ENCODE measurements at places on chromosomes 13 and 19. TPM values are rescaled to one million over a fixed set of nuclear protein-coding genes. Genes with fewer than 3 reads are reported as not detected.
A peak's percentile ranks its signal among the peaks of the same experiment; 100 is the strongest.

DNA sequence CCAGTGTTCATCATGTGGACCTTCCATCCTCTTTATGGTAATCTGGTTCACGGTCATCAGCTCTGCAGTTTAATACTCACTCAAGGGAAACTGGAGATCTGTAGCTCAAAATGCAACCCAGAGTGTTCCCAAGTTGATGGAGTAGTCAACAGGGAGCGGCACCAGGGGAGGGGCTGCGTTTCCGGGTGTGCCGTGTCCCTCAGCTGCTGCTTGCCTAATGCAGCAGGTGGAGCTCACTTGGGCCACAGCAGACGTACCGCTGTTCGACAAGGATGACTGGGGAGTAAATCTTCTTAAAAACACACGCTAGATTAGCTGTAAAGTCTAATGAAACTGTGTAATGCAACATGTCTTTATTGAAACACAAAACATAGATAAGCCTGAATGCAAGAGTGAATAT lies 81.1 kb downstream of the TNFSF13B start:
- no peaks in the 10 kb centered on the region for H3K36me3 ChIP-seq
- H3K27ac ChIP-seq, result no peak overlapping the region
- DNase-seq, result no peak
- H3K4me3 ChIP-seq, result no peak overlapping the region

DNA sequence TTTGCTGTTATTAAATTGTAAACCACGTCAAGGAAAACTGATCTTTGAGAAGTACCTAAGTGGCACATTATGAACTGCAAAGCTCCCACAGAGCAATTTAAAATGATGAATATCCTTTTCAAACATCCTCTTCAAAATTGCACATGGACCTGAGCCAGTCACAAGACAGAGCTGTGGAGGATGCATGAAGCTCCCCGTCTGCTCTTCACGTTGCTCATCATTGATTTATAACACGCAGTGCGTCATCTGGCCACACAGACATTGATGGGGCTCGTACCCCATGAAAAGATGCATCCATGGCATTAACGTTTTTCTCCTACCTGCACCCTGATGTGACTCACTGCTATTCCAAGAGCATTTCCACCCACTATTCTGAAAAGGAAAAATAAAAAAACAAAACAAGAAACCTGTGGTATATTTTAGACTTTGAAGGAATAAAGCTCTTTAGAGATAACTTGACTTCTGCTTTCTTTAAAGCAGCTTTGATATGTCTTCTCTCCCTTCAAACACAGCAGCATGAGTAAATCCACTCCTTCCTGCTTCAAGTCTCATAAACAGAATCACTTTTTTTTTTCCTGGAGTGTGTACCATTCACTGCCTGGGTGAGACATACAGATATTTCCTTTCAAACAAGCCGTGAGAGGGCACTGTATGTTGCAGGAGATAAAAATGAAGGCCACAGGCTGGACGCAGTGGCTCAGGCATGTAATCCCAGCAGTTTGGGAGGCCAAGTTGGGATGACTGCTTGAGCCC lies 7.2 kb upstream of the SERTM1 start:
- no peak for DNase-seq
- H3K36me3 ChIP-seq, result no peaks in the 10 kb centered on the region
- peaks cover 3% of the 10 kb centered on the region for H3K27me3 ChIP-seq
- H3K27ac ChIP-seq, result no peak overlapping the region

GRCh38 chr13:100600461-100600860 lies 11.9 kb upstream of the GGACT start:
- no peak overlapping the region for H3K4me3 ChIP-seq
- no peak for DNase-seq
- no peaks in the 10 kb centered on the region for H3K4me1 ChIP-seq
- H3K27me3 ChIP-seq, result no peaks in the 10 kb centered on the region
- no peak overlapping the region for H3K27ac ChIP-seq

DNA sequence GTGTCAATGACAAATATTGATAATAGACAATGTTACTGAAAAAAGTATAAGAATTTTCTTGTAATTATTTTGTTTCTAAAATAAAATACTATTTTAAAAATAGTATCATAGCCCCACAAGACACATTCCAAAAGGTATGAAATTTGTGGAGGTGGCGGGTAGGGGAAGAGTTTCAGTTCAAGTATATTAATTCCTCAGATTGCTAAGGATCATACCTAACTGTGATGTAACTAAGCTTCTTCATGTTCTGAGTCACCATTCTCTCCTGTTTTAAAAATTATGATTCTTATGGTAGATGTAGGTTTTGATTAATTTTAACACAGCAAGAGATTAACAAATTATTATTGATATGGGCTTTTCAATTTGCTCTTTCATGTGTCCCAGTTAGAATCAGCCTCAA lies 61.3 kb downstream of the MYO16 start:
- DNase-seq, result no peak
- no peaks in the 10 kb centered on the region for H3K27me3 ChIP-seq
- no peak overlapping the region for H3K27ac ChIP-seq
- no peaks in the 10 kb centered on the region for H3K36me3 ChIP-seq
- no peak overlapping the region for H3K4me3 ChIP-seq

- H3K36me3 ChIP-seq, result no peaks in the 10 kb centered on the region
- peak; percentile 59 for DNase-seq
- peak within 1 kb of the TSS; percentile 60 for H3K27ac ChIP-seq
- H3K4me1 ChIP-seq, result peaks cover 7% of the 10 kb centered on the region
- H3K27me3 ChIP-seq, result no peaks in the 10 kb centered on the region
Measured at GRCh38 chr13:49495783-49496762, at the start of gene PHF11. TSS of gene PHF11 (plus strand) at chr13:49495953. CDS start at chr13:49496002, 49 bp downstream.

DNA sequence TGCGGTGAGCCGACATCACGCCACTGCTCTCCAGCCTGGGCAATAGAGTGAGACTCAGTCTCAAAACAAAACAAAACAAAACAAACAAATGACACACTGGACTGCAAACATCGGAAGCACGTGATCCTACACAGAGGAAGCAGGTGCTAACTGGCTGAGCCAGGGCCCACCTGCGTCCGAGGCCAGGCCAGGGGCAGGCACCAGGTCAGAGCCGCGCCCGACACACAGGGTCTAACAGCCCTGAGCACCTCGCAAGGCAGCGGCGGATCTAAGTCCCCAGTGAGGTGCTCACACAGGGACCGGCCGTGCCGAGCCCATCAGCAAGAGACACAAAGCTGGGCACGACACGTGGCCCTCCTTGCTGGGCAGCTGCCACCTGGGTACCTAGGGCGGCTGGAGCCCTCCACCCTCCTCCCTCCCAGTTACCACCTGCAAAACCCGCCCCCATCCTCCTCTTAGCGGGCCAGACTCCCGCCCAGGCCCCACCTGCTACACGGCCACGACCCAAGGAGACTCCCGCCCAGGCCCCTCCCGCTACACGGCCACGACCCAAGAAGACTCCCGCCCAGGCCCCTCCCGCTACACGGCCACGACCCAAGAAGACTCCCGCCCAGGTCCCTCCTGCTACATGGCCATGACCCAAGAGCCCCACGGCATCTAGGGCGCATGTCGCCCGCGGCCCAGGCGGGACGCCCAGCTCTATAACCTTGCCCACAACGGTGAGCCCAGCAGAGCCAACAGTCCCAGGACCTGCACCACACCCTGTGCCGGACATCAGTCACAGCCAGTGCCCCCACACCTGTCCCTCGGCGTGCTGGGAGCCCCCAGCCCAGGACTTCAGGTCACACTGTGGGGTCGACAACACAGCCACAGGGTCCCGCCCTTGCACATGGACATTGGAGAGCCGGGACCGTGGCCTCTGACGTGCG lies 15.6 kb downstream of the AP3D1 start:
- no peaks in the 10 kb centered on the region for H3K27me3 ChIP-seq
- no peak overlapping the region for H3K27ac ChIP-seq
- no peaks in the 10 kb centered on the region for H3K4me1 ChIP-seq
- peaks cover 22% of the 10 kb centered on the region for H3K36me3 ChIP-seq
- no peak overlapping the region for H3K4me3 ChIP-seq

GRCh38 chr19:52778811-52779210 lies 7.8 kb downstream of the ZNF600 start:
- no peak overlapping the region for H3K4me3 ChIP-seq
- H3K4me1 ChIP-seq, result no peaks in the 10 kb centered on the region
- no peaks in the 10 kb centered on the region for H3K36me3 ChIP-seq

DNA sequence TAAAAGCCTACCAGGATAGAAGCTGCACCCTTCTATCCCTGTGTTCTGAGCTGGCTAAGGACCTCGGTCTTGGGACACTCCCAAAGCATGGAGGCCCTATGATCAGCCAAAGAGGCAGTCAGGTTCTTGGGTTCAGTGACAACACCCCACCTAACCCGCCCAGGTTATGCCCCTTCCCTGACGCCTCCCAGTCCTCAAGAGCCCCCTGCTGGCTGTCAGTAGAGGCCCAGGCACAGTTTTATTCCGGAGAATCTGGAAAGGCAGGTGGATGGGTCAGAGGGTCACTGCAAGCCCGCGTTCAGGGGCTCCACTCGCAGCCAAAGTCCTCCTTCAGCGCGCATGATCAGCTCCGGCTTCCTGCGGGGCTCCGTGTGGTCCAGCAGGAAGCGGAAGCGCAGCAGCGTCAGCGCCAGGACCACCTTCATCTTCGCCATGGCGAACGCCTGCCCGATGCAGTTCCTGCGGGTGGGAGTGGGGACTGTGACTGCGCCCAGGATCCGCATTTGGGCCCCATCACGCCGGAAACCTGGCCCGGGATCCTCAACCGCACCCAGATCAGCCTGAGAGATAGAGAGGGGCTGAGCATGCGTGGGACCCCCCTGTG lies 22.3 kb downstream of the OR10H3 start:
- no peak for DNase-seq
- no peaks in the 10 kb centered on the region for H3K27me3 ChIP-seq
- H3K4me1 ChIP-seq, result no peaks in the 10 kb centered on the region
- H3K36me3 ChIP-seq, result no peaks in the 10 kb centered on the region
- no peak overlapping the region for H3K27ac ChIP-seq

DNA sequence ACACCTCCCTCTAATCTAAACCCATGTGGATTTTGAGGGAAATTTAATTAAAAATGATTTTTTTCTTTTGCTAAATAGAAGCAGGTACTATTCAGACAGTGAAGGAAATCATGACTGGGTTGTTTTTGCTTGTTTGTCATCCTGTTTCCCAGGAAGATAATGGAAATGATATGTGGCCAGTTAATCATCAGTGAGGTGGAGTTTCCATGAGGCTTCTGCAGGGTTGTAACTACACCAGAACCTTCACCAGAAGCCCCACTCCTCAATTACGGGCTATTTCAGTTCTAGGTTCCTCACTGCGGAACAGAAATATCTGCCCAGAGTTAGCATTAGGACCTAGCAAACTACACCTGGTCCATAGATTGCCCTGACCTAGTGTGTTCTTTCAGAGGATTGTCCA lies 394.0 kb downstream of the DLEU7 start:
- H3K4me3 ChIP-seq, result no peak overlapping the region
- H3K27me3 ChIP-seq, result no peaks in the 10 kb centered on the region

GRCh38 chr13:40273253-40274025 lies 393.0 kb downstream of the FOXO1 start:
- no peaks in the 10 kb centered on the region for H3K27me3 ChIP-seq
- no peak overlapping the region for H3K27ac ChIP-seq
- no peaks in the 10 kb centered on the region for H3K36me3 ChIP-seq

- DNase-seq, result no peak
- no peaks in the 10 kb centered on the region for H3K36me3 ChIP-seq
- H3K4me3 ChIP-seq, result no peak overlapping the region
- no peaks in the 10 kb centered on the region for H3K4me1 ChIP-seq
- H3K27ac ChIP-seq, result no peak overlapping the region
- H3K27me3 ChIP-seq, result peaks cover 3% of the 10 kb centered on the region
Measured at GRCh38 chr19:33750587-33751435, 45.9 kb upstream of the KCTD15 start.

DNA sequence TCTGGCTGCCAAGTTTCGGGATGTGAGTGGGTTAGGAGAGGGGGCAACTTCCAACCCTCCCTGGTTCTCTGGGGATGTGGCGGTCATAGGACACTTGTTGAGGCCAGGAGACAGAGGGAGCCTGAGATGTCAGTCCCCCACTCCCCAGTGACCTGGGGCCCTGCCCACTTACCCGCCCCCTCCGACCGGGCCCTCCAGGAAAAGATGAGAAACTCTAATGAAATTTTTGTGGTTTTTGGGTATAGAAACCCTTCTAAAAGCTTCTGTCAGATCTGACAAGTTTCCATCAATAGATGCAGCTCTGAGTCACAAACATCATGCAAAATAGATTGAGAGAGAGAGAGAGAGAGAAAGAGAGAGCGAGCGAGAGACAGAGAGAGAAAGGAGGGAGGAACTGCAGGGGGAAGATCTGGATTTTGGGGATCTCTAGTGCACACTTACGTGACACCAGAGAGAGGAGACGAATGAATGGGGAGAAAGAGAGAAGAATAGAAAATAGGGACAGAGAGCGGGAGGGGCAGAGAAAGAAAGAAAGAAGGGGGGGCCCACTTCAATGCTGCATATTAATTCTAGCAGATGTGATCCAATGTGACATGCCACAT lies 94.0 kb downstream of the PTPRS start:
- H3K36me3 ChIP-seq, result no peaks in the 10 kb centered on the region
- H3K27ac ChIP-seq, result no peak overlapping the region
- peaks cover 2% of the 10 kb centered on the region for H3K4me1 ChIP-seq
- H3K4me3 ChIP-seq, result no peak overlapping the region
- no peak for DNase-seq

DNA sequence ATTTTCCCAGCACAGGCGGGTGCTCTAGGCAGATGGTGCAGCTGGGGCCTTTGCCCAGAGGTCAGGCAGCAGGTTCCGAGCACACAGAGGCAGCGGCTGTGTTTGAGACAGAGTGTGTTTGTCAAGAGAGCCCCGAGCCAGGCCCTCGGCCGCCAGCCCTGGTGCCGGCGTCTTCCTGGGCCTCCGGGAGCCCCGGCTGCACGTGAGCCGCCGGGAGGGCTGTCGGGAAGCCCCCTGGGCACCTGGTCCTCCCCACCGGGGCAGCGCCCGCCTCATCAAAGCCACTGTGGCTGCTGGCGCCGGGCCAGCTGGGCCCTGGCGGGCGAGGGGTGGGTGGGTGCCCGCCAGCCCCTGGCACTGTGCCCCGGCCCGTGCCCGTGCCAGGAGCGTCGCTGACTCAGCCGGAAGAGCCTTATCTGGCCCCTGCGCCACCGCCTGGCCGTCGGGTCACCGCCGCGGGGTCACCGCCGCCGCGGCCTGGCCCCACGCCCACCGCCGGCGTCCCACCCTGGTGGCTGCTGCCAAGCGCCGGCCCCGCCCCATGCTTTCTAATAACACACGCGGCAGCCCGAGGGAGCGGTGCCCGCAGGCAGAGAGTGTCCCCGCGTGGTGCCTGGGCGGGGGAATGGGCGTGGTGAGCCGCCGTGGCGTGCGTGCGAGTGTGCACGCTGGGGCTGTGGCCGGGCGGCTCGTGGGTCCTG lies 14.9 kb downstream of the ARID3A start:
- H3K4me1 ChIP-seq, result peaks cover 17% of the 10 kb centered on the region
- H3K36me3 ChIP-seq, result peaks cover 2% of the 10 kb centered on the region
- H3K4me3 ChIP-seq, result no peak overlapping the region
- H3K27me3 ChIP-seq, result no peaks in the 10 kb centered on the region

GRCh38 chr19:1389033-1389940 lies 5.6 kb downstream of the NDUFS7 start:
- H3K36me3 ChIP-seq, result peaks cover 4% of the 10 kb centered on the region
- H3K4me3 ChIP-seq, result no peak overlapping the region
- no peak overlapping the region for H3K27ac ChIP-seq
- DNase-seq, result no peak
- no peaks in the 10 kb centered on the region for H3K27me3 ChIP-seq
- H3K4me1 ChIP-seq, result peaks cover 6% of the 10 kb centered on the region

GRCh38 chr19:4909156-4909896 lies at the start of gene UHRF1:
TSS of gene UHRF1 (plus strand) at chr19:4909501. CDS start at chr19:4910886, 1,385 bp downstream.
- DNase-seq, result no peak
- peak within 1 kb of the TSS; percentile 69 for H3K4me3 ChIP-seq
- H3K27ac ChIP-seq, result peak within 1 kb of the TSS; percentile 95
- H3K4me1 ChIP-seq, result peaks cover 34% of the 10 kb centered on the region

The CYP2S1 gene
- total RNA-seq, result 11.1 TPM

The TEX29 gene
- 0.43 TPM for total RNA-seq

The SIGLEC6 gene
- total RNA-seq, result not detected

The IQCN gene
- total RNA-seq, result 1.3 TPM

The ZNF155 gene
- 6.5 TPM for total RNA-seq

The ZNF14 gene
- 4.4 TPM for total RNA-seq

The SPACA6 gene
- 51.0 TPM for total RNA-seq

The ZNF525 gene
- total RNA-seq, result 7.1 TPM

The HCST gene
- total RNA-seq, result 2.1 TPM

The FGF9 gene
- 0.27 TPM for total RNA-seq

Measured in astrocyte (in vitro differentiated cells and primary cell).